LHCN-M2 (cell line): ENCODE measurements at places on chromosomes 12 and 14. TPM values are rescaled to one million over a fixed set of nuclear protein-coding genes. Genes with fewer than 3 reads are reported as not detected.

HOXC5 gene
- 1.8 and 2.9 TPM in 2 replicates for total RNA-seq

- DNase-seq = no peak
Observed at GRCh38 chr14:64960762-64961276, 11.3 kb downstream of the RAB15 start.

GRCh38 chr12:76998908-76999556 is 66.3 kb downstream of the E2F7 start:
- no peak for DNase-seq

DNA sequence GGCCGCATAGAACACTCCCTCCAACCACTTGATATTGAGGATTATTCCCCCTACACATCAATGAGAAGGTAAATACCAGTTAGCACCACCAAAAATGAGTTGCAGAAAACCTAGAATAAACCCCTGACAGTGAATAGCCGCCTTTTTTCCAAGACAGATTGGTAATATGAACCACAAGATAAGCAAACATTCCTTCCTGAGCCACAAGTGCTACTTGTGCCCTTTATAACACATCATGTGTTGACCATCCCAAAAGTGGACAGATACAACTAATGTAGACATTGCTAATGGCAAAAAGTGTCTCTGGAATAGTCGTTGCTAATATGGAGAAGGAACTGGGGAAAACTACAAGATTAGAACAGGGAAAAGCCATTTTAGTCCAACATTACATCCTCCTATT is 17.2 kb downstream of the NOXRED1 start:
- DNase-seq = no peak

DNA sequence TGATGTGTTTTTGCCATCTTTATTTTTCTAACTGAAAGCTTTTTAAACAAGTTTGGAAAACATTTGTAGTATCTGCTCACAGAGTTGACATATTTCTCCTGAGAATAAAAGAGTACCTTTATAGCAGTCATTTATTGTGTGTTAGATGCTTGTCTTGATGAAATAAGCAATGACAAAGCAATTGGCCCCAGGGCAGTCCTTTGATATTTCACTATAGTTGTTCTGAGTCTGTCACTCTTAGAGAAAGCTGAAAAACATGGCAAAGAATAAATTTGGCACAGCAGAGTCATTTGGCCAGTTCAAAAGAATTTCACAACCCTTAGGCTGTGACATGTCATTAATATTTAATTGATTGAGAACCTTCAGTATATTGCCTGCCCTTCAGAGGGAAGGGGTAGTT is 166.2 kb downstream of the PTPRO start:
- DNase-seq = no peak

DNA sequence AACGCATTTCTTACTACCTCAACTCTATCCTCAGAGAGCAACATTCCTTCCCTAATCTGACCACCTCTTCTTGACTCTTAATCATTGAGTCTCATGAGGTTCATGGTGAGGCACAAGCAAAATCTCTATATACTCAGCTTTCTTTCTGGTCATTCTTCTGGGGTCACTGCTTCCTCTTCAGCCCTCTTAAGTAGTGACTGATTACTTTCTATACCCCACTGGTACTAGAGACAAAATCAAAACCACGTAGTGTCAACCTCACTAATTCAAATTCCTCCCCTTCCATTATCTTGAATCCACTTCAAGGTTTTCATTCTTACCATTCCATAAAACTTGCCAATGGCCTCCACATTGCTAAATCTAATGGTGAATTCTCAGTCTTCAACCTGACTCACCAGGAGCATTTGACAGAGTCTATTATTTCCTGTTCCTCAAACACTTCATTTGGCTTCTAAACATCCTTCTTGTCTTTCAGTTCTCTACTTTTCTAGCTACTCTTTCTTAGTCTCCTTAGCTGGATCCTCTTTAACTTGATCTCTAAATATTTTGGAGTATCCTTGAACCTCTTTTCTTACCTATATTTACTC is 6.8 kb downstream of the WDHD1 start:
- no peak for DNase-seq

- no peak for DNase-seq
Observed at GRCh38 chr12:122067966-122068365, 10.6 kb upstream of the MLXIP start.

PZP gene
- not detected in 2 replicates for total RNA-seq

MAP3K9 gene
- total RNA-seq = 0.38 and 0.75 TPM in 2 replicates

DUSP16 gene
- total RNA-seq = 0.58 and 0.80 TPM in 2 replicates

CACNB3 gene
- 29.4 and 30.0 TPM in 2 replicates for total RNA-seq

DNA sequence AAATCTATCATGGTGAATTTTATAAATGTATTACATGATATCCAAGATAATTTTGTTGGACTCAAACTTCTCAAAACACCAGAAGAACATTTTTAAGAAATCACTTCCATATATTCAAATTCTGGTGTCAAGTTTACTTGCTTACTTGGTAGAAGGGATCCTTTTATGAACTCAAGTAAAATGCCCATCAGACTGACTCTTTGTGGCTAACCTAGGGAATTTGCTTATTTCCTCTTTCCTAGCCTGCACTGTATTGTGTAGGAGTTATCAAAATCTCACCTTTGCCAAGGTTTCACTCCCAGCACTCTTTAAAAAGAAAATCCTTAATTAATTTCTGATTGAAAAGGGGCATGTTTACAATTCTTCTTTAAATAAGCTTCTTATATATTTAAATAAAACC is 196.5 kb downstream of the DUSP6 start:
- no peak for DNase-seq
